ENCODE measurements at places on chromosomes 12 and 14.
A peak's percentile ranks its signal among the peaks of the same experiment; 100 is the strongest.

- no peak for DNase-seq
Observed at GRCh38 chr12:115386946-115387345, 703.0 kb upstream of the TBX3 start.

- DNase-seq = no peak
Observed at GRCh38 chr12:74780182-74780849, 242.7 kb downstream of the ATXN7L3B start.

- no peak for DNase-seq
Observed at GRCh38 chr14:41609704-41610183, 3.1 kb downstream of the LRFN5 start.

- DNase-seq = no peak
Observed at GRCh38 chr12:27190761-27191160, 53.3 kb upstream of the STK38L start.

DNA sequence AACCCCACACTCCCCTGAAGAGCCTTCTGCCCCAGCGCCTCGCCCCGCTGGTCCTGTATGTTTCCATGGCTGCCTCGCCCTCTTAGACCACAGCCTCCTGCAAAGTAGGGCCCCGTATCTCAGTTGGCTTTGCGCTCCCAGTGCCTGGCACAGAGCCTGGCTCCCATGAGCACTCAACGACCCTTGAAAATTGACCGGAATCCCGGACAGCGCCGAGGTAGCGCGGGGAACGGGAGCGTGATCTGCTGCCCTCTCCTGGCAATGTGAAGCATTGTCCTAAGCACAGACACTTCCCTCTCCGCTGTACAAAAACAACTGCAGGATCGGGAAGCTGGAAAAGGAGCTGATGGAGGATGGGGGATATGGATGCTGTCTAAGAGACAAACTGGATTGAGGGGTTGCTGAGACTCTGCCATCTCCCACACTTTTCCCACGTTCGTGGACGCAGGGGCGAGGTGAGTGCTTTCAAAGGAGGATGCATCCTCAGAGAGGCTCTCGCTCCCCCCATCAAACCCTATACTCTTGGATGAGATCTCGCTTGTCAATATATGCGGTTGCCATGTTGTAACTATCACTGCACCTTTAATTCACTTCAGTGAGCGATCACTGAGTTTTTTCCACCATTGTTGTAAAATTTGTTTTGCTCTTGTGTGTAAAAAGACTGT is 10.7 kb upstream of the FKBP4 start:
- peak; percentile 16 for DNase-seq

DNA sequence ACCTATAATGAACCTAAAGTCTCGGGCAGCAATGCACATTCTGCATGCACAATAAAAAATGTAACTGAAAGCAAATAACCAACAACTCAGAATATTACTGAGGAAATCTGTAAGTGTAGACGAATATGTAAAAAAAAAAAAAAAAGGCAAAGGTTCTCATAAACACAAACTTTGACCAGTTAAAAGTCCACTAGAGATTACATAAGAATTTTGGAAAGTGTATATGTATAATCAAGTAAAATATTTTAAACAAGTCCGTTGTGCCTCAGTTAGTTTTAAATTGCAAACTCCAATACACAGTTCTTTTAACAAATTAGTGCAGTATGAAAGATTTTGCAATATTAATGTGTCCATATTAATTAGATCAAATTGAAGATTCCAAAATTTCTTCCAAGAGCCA is 35.3 kb upstream of the PAPOLA start:
- DNase-seq = no peak

- DNase-seq = no peak
Observed at GRCh38 chr14:95828649-95829265, 47.9 kb upstream of the TUNAR start.

- DNase-seq = no peak
Observed at GRCh38 chr14:88551980-88552431, 2.8 kb downstream of the PTPN21 start.

- DNase-seq = no peak
Observed at GRCh38 chr12:269191-269590, 6.6 kb upstream of the SLC6A13 start.

DNA sequence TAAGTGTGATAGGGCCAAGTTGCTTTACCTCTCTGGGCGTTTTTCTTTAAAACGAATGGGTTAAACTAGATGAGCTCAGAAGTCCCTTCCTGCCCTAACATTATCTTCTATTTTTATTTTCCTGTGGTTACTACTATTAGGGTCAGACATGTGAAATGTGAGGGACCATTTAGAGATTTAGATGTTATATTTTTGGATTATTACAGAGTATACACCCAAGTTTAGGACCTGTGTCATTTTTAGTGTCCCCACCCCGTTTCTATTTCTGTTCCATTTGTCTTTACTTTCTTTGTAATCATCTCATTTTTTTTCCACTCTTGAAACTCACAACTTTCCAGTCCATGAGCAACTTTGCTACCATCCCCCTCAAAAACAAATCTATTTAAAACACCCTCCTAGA is 56.3 kb downstream of the SLC4A8 start:
- no peak for DNase-seq

DNA sequence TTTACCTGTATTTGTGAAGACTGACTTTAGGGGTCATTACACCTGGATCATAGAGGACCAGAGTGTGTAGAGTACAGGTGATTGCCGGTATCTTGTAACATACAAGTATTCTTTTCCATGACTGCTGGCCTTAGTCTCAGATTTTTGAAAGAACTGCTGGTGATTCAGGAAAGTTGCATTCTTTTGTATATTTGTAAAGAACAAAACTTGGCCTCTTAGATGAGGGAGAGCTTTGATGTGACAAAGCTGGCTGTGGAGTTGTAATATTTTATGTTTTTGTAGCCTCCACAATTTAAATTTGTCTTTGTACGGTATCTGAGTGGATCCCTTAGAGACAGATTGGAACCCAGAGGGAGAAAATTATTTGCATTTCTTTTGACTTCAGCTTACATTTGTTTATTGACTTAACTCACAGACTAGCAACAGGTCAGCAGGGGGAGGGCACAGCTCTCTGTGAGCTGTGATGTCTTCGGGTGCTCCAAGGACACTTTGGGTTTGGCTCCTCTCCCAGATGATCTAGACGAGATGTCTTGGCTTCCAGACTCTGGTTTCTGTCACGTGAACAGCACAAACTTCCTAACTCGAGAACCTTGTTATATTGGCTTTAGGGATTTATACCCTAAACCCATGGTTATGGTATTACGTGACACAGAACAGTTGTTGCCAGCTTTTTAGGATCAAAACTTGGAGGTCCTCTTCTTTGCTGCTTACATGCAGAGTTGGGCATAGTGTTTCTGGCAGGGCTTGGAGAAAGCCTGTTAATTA is 65.9 kb downstream of the DAAM1 start:
- no peak for DNase-seq

GRCh38 chr14:76975051-76975450 is 53.5 kb downstream of the IRF2BPL start:
- DNase-seq = no peak

DNA sequence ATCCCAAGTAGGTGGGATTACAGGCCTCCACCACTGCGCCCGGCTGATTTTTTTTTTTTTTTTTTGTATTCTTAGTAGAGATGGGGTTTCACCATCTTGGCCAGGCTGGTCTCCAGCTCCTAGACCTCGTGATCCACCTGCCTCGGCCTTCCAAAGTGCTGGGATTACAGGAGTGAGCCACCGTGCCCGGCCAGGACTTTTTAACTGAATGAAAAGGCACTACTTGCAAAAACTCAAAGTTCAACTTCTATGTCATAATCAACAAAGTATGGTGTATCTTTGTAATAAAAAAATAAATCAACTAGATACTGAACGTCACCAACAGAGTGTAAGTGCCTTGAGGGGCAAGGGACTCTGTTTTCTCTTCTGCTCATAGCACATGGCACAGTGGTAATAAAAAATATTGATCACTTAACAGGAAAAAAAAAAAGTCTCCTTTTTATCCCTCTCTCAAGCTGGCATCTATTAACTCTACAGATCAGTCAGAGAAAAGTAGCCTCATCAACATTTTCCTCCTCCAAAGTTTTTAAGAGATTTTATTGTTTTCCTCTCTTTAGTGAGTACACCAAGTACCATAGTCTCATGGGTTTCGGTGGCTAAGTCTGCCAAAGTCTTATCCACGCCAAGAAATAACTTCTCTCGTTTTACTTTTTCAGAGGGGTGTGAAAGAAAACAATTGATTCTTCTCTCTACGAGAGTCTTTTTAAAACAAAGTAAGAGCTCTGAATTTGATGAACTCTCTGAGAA is 10.6 kb upstream of the FOXN3 start:
- DNase-seq = no peak

DNA sequence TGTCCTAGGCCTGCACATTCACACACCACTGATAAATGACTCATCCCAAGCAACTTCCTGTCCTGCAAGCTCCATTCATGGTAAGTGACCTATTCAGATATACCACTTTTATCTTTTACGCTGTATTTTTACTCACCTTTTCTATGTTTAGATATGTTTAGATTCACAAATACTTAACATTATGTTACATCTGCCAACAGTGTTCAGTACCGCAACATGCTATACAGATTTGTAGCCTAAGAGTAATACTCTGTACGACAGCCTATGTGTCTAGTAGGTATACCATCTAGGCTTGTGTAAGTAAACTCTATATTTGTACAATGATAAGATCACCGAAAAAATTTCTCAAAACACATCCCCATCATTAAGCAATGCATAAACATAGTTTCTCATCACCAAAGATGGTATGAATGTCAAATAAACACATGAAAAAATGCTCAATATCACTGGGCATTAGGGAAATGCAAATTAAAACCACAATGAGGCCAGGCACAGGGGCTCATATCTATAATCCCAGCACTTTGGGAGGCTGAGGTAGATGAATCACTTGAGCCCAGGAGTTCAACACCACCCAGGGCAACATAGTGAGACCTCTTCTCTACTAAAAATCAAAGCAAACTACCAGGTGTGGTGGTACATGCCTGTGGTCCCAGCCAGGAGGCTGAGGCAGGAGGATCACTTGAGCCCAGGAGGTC is 20.7 kb downstream of the ATXN2 start:
- no peak for DNase-seq

- no peak for DNase-seq
Observed at GRCh38 chr14:20485900-20486299, 16.7 kb downstream of the PNP start.

GRCh38 chr14:89142366-89142765 is 274.7 kb downstream of the FOXN3 start:
- DNase-seq = no peak
